Esophagus squamous epithelium (tissue), 5 donors: ENCODE measurements at places on chromosomes 5 and 9.
A peak's percentile ranks its signal among the peaks of the same experiment; 100 is the strongest.

DNA sequence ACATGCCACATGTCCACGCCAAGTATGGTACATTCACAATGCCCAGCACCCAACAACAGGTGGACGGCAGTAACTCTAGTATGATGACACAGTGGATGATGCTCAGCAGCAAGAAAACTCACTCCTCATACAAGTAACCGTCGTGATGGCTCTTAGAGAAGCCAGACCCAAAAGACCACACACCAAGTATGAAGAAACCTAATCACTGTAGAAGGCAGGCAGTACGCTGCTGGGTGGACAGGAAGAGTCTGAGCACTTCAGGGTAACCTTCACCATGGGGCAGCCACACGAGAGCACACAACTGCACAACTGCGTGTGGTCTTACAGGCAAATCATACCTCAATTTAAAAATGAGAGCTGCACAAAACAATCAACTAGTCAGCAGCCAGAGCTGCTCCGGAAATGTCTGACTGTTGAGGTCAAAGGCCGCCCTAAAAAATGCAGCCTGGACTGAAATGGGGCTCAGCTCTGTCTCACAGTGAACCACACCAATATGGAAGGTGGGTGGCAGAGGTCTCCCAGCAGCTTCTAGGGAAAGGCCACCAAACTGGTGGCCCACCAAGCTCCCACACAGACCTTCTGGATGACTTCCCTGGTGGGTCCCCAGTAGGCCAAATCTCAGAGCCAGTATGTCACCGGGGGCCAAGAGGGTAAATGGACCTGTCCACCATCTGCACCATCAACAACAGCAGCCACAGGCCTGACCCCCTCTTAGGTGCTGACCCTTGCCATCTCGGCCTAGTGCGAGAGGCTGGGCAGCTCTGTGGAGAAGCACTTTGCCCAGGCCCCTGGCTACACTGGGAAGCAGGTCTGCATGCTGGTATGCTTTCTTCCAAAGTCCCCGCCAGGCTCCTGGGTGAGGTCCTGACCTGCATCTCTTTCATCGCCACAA lies 17.8 kb downstream of the BICD2 start:
- no peak for DNase-seq

GRCh38 chr5:94903726-94904125 lies 285.3 kb downstream of the SLF1 start:
- DNase-seq, result no peak

- peak; percentile 43 for DNase-seq
Observed at GRCh38 chr9:97923529-97924108, 1.3 kb upstream of the TRMO start.

- no peak for DNase-seq
Observed at GRCh38 chr5:177474002-177474476, 605 bp upstream of the DBN1 start.

DNA sequence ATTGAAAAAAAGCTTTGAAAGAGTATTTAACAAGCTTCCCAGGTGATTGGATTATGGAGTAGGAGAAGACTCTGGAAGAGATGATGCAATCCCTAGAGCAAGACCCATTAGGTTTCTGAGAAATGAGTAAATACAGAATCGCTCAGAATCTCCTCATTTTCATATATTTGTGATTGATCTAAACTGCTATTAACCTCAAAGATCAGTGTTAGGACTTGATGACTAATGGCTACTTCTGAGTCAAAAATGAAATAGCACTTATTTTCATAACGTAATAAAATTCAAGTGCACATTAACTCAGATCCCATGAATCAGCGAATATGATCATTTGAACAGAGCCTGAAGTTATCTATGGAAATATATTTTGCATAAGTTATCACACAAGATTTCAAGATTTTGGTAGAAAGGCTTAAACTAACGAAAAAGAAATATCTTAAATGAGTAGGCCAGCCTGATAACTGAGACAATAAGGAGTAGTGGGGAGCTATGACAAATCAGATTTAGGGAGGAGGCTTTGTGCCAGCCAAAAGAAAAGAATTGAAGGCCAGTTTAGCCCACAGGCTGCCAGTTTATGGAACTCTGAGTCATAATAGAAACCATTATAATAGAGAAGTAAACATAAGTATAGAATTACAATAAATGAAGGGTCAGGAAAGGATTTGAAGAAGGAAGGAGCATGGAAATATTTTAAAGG lies 106.7 kb upstream of the OSMR start:
- no peak for DNase-seq

DNA sequence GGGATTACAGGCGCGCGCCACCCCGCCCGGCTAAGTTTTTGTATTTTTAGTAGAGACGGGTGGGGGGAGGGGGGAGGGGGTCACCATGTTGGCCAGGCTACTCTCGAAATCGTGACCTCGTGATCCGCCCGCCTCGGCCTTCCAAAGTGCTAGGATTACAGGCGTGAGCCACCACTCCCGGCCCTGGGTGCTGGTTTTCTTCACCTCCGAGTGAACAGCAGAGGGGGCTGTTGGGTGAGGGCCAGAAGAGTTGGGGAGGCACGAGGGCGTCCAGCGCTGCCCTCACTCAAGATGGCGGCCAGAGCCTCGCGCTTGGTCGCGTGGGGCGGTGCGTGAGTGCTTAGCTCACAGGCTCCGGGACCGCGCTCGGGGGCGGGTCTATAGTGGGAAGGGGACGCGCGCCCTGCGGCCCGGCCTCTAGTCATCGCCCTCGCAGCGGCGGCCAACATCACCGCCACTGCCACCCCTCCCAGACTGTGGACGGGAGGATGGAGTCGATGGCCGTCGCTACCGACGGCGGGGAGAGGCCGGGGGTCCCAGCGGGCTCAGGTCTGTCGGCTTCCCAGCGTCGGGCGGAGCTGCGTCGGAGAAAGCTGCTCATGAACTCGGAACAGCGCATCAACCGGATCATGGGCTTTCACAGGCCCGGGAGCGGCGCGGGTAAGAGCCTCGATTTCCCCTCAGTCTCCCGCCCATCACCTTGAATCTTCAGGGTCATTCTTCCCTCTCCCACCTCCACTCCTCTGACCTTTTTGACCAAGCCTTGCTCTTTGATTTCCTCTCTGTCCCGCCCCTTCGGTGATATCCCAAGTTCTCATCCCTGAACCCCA lies at the start of gene CAMLG:
Gene CAMLG, plus strand, starts transcription at position 416 of the 830 bp plus-strand sequence. Its CDS starts 73 bp downstream, at position 489.
- peak; percentile 92 for DNase-seq

DNA sequence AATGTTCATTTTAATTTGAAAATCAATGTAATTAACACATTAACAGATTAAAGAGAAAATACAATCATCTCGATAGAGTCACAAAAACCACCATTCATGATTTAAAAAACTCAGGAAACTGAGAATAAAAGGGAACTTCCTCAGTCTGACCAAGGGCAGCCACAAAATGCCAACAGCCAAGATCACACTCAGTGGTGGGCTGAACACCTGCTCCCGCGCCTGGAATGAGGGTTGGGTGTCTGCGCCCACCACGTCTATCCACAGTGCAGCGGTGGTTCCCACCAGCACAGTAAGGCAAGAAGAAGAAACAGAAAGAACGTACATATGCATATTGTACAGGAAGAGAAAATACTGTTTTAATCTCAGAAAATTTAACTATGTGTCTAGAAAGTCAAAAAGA lies 11.7 kb upstream of the NSMF start:
- DNase-seq, result no peak

DNA sequence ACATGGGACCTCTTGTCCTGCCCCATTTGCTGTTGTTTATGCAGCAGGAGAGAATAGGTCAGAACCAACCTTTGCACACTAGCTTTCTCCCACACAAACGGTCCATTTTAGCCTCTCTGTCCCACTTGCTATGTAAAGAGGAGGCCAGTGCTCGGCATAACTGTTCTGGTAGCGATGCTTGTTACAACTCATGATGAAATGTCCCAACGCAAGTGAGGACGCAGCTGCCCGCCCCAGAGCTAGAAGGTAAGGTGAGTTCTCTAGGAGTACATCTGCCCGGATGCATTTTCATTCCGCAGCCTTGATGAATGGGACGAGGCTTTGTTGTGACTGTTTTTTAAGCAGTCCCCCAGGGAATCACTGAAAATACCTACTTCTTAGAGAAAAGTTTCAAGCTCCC lies 14.1 kb downstream of the S1PR3 start:
- DNase-seq, result no peak

GRCh38 chr9:96425500-96426169 lies 7.5 kb upstream of the ZNF367 start:
- DNase-seq, result no peak

DNA sequence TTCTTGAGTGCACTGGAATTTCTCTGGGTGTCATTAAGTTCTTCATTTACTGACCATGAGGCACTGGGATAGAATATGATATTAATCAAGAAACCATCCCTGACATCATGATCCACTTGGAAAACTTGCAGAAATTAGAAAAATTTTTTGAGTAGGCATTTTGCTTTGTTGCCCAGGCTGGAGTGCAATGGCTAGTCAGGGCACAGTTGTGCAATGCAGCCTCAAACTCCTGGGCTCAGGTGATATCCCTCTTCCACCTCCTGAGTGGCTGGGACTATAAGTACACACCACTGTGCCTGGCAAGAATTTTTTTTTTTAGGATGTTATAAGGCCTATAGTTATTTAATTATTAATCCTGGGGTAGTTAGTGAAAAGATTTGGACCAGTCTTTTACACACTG lies 106.5 kb downstream of the STK32A start:
- no peak for DNase-seq

GRCh38 chr5:176162198-176162597 lies 76.0 kb upstream of the SIMC1 start:
- DNase-seq, result no peak

GRCh38 chr9:78892182-78892581 lies 595.3 kb downstream of the PSAT1 start:
- no peak for DNase-seq

- no peak for DNase-seq
Observed at GRCh38 chr5:82255844-82256243, 22.3 kb downstream of the RPS23 start.

- DNase-seq, result no peak
Observed at GRCh38 chr5:171865471-171865870, 79.9 kb downstream of the SMIM23 start.

DNA sequence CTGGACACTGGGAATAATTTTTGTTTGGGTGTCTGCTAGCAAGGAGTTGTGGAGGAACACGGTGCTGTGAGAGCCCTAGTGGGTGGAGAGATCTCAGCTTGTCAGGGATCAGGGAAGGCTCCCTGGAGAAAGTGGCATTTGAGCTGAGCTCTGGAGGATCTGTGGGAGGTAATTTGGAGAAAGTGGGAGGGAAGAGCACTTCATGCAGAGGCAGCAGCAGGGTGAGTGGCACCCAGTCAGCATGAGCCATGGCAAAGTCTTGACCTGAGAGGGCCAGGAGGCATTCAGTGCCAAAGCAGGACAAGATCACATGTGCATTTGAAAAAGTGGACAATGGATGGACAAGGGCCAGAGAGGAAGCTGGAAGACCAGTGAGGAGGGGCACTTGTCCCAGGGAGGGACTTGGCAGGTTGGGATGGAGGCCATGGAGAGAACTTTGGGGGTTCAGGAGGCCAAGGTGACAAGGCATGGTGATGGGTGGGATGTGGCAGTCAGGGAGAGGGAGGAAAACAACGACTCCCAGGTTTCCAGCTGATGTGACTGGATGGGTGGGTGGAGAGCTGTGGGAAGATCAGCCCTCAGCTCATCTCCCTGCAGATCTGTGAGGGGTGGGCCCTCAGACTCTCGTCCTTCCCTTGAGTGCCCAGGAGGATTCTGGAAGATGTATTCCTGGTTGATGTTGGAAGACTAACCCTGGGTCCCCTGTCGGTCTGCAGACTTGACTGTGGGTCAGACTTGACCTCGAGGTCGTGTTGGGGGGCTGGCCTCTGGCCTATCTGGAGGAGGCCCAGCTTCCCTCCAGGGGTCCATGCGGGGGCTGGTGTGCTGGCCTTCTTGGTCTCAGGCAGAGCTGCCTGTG lies 68.9 kb upstream of the PITX1 start:
- no peak for DNase-seq

DNA sequence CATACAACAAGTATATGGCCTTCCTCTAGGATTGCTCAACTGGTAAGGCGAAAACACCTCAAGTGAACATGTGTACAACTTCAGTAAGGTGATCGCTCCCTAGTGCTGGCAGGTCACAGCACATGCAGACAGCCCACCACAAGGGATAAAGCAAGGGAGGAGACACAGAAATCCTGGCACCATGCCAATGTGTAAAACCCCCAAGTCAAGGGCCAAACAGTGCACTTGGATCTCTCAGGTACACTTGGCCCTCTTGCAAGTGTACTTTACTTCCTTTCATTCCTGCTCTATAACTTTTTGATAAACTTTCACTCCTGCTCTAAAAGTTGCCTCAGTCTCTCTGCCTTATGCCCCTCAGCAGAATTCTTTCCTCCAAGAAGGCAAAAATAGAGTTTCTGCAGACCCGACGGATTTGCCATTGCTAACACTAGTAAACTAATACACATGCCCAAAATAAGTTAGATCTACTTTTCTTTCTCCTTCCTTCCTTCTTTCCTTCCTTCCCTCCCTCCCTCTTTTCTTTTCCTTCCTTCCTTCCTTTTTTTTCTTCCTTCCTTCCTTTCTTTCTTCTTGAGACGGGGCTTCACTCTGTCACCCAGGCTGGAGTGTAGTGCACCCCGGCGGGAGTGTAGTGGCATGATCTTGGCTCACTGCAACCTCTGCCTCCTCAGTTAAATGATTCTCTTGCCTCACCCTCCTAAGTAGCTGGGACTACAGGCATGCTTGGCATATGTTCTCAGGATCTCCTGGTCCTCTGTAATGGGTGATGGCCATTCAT lies 6.8 kb upstream of the LNPEP start:
- no peak for DNase-seq

DNA sequence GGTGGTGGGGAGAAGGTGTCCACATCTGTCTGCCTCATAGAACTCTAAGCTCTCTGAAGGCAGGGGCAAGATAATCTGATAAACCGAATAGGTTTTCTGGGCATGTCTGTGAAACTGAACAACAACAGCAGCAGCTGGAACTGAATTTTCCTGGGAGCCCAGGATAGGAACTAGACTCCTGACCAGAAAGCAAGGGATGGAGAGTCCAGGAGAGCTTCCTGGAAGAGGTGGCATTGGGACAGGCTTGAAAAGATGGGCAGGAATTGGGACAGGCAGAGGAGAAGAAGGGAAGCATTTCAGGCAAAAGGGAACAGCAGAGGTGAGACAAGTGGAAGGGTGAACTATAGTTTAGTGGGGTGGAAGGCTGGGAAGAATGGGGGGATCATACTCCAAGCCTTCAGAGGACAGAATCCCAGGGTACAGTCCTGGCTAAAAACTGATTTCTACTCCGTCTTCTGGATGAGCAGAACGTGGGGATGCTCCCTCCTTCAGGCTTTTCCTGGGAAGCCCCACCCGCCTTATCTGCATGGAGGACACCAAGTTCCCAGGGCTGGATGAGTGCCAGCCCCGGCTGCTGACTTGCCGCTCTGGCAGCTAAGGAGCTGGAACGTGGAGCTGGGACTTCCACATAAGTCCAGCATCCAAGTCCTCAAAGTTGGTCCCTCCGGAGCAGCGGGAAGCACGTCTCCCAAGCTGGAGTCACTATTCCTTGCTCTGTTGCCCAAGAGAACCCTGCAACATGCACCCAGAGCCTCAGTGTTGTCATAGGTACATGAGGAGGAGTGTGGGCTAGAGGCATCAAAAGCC lies 13.9 kb upstream of the KIF12 start:
- no peak for DNase-seq

GRCh38 chr5:17690473-17690872 lies 56.2 kb downstream of the TAF11L14 start:
- no peak for DNase-seq

GRCh38 chr5:60586307-60586901 lies 113.6 kb downstream of the DEPDC1B start:
- DNase-seq, result no peak

GRCh38 chr5:75192804-75193203 lies 43.9 kb downstream of the ANKRD31 start:
- no peak for DNase-seq
